ENCODE measurements at places on chromosomes 1 and 21.

DNA sequence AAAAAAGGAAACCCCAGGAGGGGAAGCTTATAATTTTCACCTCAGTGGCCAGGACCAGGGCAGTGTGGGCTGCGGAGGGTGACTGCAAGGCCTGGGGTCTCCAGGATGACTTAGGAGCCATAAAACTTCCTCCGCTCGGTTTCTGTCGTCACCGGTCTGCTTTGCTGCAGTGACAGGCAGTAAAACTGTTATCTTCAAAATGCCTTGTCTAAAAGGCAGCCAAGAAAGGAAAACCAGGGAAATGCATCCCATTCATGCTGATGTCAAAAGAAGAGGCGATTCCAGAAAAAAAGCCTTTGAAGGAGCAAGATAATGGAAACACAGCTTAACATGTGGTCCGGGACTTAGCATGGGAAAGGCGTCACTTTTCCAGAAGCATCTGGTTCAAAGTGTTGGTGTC lies 42.0 kb downstream of the COL6A1 start:
- no peak for DNase-seq

DNA sequence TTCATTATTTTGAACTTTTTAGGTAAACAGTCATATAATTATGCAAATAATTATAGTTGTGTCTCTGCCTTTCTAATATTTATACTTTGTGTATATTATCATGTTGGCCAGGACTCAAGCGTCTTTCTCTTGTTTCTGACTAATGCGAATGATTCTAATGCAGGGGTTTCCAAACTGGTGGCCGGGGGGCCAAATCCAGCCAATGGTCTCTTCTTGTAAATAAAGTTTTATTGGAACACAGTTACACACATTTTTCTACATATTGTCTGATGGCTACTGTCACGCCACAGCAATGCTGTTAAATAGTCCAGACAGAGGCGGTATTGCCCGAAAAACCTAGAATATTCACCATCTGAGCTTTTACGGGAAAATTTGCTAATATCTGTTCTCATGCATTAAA lies 8.9 kb upstream of the POFUT2 start:
- no peak for DNase-seq

GRCh38 chr1:229613938-229614337 lies 12.0 kb downstream of the TAF5L start:
- no peak for DNase-seq

DNA sequence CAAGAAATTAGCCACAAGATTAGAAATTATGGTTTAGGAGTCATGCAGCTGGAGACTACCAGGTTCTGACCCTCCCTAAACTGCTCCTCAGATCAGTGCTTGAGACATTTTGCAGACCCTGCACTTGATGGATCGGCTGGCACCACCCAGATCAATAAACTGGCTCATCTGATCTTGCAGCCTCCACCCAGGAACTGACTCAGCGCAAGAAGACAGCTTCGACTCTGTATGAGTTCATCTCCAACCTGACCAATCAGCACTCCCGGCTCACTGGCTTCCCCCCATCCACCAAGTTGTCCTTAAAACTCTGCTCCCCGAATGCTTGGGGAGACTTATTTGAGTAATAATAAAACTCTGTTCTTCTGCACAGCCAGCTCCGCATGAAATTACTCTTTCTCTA lies 40.0 kb downstream of the L1TD1 start:
- DNase-seq, result no peak

- DNase-seq, result peak; percentile 67
These were observed 60.8 kb downstream of the DHRS3 start for GRCh38 chr1:12556957-12557935.

- no peak for DNase-seq
These were observed 13.5 kb upstream of the AHDC1 start for GRCh38 chr1:27617420-27617819.

Data from tibial artery (tissue), 4 donors.